ENCODE measurements at places on chromosomes 7 and 10. TPM values are rescaled to one million over a fixed set of nuclear protein-coding genes. Genes with fewer than 3 reads are reported as not detected.

- no peak overlapping the region for H3K4me3 ChIP-seq
- H3K27ac ChIP-seq: no peak overlapping the region
- peaks cover 12% of the 10 kb centered on the region for H3K4me1 ChIP-seq
- H3K27me3 ChIP-seq: peaks cover 2% of the 10 kb centered on the region
- DNase-seq: no peak
Observed at GRCh38 chr7:106054971-106055532, 57.1 kb downstream of the SYPL1 start.

DNA sequence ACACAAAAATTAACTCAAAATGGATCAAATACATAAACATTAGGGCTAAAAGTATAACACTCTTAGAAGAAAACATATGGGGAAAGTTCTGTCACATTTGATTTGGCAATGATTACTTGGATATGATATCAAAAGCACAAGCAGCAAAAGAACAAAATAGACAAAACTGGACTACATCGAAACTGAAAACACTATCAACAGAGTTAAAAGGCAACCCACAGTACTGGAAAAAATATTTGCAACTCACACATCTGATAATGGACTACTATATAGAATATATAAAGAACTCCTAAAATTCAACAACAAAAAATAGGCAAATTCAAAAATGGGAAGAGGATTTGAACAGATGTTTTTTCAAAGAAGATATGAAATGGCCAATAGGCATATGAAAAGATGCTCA is 51.0 kb downstream of the COA1 start:
- no peaks in the 10 kb centered on the region for H3K27me3 ChIP-seq
- no peaks in the 10 kb centered on the region for H3K36me3 ChIP-seq
- H3K4me3 ChIP-seq: no peak overlapping the region
- H3K27ac ChIP-seq: no peak overlapping the region
- no peak for DNase-seq

GRCh38 chr10:80323311-80323710 is 33.2 kb downstream of the DYDC1 start:
- DNase-seq: no peak
- no peaks in the 10 kb centered on the region for H3K4me1 ChIP-seq
- no peak overlapping the region for H3K27ac ChIP-seq
- H3K27me3 ChIP-seq: peaks cover 14% of the 10 kb centered on the region
- H3K4me3 ChIP-seq: no peak overlapping the region

The FXYD4 gene
- not detected for total RNA-seq

The KIAA1549 gene
- total RNA-seq: 14.1 TPM

Measured in Panc1 (cell line).